ENCODE measurements at places on chromosomes 2 and 18.

GRCh38 chr2:111095434-111095833 lies 25.3 kb upstream of the BCL2L11 start:
- no peak for DNase-seq

- no peak for DNase-seq
These were observed 126.2 kb downstream of the METTL8 start for GRCh38 chr2:171307560-171307959.

DNA sequence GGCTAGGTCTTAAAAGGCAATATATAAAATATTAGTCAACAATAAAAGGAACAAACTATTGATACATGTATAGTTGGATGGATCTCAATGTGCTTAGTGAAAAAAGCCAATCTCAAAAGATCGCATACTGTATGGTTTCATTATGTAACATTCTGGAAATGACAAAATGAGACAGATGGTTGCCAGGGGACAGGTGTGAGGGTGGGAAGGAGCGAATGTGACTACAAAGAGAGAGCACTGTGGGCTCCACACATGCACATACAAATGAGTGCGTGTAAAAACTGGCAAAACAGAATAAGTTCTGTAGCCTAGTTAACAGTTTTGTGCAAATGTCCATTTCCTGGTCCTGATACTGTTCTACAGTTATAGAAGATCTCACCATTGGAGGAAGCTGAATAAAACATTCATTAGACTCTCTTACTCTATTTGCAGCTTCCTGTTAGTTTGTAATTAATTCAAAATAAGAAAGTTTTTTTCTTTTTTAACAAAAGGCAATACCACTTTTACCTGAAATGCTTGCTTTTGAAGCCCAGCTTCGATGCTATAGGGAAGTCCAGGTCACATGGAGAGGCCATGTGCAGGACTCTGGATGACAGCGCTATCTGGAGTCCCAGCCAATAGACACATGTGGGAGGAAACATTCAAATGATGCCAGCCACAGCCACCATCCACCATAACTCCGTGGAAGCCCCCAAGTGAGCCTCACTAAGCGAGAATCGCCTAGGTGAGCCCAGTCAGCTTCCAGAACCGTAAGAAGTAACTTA lies 21.0 kb upstream of the C2orf80 start:
- DNase-seq: no peak

DNA sequence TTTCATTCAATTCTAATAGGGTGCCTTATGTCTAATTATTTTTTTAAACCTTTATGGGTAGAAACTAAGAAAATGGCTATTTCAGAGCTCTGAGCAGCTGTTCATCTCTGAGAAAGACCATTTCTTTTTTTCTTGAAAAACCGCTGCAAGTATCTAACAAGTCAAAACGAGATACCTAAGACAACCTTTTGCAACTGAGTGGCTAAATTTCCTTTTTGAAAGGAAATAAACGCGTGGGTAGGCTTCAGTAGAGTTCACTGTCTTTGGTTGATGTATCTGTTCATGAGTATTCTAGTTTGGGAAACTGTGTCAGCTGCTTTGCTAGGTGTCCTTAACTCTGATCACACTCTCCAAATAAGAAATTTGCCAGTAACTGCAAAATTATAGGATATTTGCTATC lies 104.3 kb upstream of the LINC00305 start:
- DNase-seq: no peak

GRCh38 chr2:194003911-194004310 lies 1653.1 kb upstream of the SLC39A10 start:
- DNase-seq: no peak

DNA sequence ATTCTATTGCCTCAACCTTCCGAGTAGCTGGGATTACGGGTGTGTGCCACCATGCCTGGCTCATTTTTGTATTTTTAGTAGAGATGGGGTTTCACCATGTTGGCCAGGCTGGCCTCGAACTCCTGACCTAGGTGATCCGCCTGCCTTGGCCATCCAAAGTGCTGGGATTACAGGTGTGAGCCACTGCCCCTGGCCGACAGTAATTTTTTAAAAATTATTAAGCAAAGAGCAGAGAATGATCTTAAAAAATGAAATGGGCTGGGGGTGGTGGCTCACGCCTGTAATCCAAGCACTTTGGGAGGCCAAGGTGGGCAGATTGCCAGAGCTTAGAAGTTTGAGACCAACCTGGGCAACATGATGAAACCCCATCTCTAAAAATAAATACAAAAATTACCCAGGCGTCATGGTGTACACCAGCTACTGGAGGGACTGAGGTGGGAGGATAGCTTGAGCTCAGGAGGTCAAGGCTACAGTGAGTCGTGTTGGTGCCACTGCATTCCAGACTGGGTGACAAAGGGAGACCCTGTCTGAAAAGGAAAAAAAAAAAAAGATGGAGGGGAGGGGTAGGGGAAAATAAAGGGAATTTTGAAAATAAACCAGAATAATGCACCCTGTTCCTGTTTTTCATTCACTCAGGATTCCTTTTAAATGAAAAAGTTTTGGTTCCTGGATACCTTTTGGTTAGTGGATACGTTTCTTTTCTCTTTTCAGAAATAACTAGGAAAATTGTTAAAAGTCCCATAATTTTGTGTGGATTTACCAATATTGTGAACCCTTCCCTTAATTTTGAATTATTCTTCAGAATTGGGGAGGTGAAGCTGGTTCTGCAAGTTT lies 33.9 kb downstream of the MAP4K4 start:
- no peak for DNase-seq

- no peak for DNase-seq
These were observed 46.1 kb upstream of the TWIST2 start for GRCh38 chr2:238801791-238802190.

- no peak for DNase-seq
These were observed 167.4 kb downstream of the PTGR3 start for GRCh38 chr18:75041586-75041985.

DNA sequence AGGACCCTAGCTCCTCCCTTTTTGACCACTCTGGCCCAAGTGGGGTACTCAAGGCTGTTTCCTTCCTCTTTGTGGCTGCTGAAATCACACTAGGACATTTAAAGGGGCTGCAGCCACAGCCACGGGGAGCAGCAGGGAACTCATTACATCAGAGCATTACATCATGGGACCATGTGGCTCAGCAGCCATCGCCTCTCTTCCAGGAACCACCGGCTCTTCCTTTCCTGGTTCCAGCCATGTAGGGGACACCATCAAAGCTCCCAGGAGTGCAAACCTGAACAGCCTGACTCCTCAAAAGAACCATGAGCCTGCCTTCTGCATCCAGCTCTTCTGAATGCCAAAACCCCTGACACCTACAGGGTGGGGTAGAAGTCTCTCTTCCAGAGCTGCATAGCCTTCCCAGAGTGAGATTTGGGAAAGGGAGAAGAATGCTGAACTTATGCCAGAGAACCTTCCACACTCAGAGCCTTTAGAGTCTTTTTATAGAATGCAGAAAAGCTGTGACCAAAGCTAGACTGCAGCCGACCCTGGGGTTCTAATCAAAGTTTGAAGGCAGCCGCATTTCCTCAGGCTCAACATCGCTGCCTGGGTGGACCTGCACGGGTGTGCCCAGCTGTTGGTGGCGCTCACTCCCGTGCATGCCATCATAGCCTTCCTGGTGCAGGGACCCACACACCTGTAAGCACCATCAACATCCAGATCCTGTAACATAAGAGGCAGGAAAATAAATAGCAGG lies 121.7 kb downstream of the KLHL29 start:
- DNase-seq: no peak

DNA sequence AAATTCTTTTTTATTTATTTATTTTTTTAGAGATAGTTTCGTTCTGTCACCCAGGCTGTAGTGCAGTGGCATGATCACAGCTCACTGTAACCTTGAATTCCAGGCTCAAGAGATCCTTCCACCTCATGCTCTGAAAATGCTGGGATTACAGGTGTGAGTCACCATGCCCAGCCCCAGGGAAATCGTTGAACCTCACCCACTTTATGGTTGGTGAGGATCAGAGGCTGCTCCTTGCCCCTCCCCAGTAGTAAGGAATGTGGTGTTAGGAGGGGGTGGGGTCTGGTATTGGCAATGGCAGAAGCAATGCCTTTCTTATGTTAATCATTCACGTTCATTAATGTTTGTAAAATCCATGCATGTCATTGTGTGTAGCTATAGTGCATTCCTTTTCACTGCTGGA lies 161.9 kb downstream of the SUCLG1 start:
- no peak for DNase-seq

- no peak for DNase-seq
These were observed 10.8 kb downstream of the ALPG start for GRCh38 chr2:232417489-232417888.

- DNase-seq: no peak
These were observed 25.9 kb downstream of the MRO start for GRCh38 chr18:50793641-50794565.

- no peak for DNase-seq
These were observed 71.7 kb downstream of the DNMT3A start for GRCh38 chr2:25270061-25270460.

DNA sequence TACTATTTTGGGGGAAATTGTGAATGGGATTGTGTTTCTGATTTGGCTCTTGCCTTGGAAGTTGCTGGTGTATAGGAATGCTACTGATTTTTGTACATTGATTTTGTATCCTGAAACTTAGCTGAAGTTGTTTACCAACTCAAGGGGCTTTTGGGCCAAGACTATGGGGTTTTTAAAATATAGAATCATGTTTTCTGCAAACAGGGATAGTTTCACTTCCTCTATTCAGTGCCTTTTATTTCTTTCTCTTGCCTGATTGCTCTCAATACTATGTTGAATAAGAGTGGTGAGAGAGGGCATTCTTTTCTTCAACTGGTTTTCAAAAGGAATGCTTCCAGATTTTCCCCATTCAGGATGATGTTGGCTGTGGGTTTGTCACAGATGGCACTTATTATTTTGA lies 1383.8 kb upstream of the ACVR2A start:
- DNase-seq: no peak

DNA sequence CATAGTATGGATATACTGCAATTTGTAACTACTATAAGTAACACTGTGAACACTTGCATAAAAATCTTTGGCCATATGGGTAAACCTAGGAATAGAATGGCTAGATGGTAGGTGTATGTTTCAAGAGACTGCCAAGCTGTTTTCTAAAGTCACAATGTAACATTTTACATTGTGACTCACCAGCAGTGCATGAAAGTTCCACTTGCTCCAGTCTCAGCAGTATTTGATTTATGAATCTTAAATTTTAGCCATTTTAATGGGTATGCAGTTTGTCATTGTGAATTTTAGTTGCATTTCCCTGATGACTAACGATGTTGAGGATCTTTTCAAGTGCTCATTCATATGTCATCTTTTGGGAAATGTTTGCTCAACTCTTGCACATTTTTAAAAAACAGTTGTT lies 86.1 kb downstream of the FARSB start:
- DNase-seq: no peak

DNA sequence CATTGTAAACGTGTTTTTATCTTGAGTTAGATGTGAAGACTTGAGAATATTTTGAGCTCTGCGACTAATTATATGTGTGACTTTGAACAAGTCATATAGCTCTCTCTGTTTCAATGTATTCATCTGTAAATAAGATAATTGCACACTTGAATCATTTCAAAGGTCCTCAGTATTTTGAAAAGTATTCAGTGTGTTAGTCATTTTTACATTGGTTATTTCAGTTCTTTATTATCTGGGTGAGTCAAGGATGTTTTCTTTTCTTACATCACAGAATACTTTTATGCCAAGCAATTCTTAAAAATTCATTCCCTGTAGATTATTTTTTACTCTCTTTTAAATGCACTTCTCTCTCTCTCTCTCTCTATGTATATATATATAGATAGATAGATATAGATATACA lies 1098.0 kb upstream of the ZEB2 start:
- DNase-seq: no peak

DNA sequence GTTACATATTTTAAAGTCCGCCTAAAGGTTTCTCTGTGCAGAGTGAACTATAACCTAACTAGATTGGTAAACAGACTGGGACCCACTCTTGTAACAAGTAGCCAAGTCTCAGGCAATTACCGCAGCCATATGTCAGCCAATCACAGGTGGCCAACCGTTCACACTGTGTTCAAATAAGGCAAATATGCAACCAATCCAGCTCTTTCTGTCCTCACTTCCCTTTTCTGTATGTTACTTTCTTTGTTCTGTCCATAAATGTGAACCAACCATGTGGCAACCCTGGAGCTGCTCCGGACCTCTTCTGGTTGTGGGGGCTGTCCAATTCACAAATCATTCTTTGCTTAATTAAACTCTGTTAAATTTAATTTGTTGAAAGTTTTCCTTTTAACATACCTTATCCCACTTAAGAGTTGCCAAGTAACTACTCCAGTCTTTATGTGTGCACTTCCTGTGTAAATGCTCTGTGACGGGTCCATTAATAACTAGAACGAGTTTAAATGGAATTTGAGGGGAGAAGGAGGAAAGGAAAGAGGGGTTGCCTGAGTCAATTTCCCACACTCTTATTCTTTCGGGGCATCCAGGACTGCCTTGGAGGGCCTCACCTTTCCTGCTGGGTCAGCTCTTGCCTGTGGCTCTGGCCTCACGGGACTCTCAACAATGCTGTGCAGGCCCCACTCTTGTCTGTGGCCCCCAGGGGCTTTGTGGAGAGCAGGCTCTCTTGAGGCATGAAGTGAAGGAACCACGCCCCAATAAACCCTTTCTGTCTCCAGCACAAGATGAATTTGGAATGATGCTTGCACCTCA lies 6.6 kb upstream of the RPL37A start:
- DNase-seq: no peak

DNA sequence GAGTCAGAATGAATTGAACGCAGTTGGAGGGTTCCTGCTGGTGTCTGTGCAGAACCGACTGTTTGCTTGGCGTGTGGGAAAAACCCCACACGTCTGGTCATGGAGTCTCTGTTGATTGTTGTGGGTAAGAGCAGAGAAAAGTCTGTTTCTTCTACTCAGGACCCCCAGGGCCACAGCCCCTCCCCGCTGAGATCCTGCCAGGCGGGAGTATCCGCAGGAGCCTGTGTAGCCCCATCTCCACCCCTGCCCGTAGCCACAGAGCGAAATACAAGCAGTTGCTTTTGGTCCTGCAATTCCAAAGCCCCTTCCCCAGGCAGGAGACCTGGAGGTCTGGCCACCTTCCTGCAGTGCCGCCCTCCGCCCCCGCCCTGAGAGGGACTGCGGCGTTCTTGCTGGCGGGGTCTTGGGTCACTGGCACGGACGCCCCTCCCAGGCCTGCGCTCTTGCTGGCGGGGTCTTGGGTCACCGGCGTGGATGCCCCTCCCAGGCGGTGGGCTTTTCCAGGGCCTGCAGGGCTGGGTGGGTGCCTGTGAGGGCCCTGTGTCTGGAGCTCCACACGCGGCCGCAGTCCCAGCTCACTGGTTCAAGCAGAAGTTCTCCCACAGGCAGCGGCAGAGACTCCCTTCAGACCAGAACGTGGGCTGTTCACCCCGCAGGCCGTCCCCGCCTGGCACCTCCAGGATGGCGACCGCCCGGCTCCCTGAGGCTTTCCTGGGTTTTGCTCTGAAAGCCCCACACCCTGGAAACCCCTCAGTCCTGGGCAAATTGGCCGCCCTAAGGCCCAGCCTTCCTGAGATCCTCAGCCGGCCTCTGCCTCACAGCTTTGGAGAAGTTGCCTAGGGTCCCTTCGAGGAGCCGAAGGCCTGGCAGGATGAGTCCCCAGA lies 76.0 kb upstream of the CTDP1 start:
- no peak for DNase-seq

DNA sequence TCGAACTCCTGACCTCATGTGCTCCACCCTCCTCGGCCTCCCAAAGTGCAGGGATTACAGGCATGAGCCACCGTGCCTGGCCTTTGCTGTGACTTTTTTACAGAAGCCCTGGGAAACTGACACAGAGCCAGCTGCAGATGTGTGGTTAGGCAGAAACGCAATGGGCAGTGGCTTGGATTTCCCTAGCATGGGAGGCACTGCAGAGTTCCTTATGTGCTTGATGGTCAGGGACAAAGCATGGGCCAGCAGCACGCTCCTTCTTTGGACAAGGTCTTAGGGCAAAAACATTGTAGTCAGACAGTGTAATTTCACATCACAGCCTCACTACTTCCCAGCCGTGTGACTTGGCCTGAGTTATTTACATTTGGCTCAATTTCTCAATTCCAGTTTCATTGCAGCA lies 153.9 kb downstream of the RNF144A start:
- no peak for DNase-seq

Measured in activated T-helper 1 cell treated with anti-CD3 and anti-CD28 coated beads, Interleukin-2, amount 50 U/mL, for 16 hours (primary cell).